Stimulated activated naive CD8-positive, alpha-beta T cell treated with anti-CD3 and anti-CD28 coated beads, Interleukin-15, amount 100 ng/mL, for 72 hours (primary cell): ENCODE measurements at places on chromosomes 1 and 21.

- no peak for DNase-seq
These were observed 290.1 kb upstream of the USP25 start for GRCh38 chr21:15439726-15440125.

GRCh38 chr1:59751801-59752200, 62.9 kb upstream of the HOOK1 start:
- no peak for DNase-seq

GRCh38 chr1:174217248-174217647, 57.9 kb downstream of the RABGAP1L start:
- DNase-seq = no peak

DNA sequence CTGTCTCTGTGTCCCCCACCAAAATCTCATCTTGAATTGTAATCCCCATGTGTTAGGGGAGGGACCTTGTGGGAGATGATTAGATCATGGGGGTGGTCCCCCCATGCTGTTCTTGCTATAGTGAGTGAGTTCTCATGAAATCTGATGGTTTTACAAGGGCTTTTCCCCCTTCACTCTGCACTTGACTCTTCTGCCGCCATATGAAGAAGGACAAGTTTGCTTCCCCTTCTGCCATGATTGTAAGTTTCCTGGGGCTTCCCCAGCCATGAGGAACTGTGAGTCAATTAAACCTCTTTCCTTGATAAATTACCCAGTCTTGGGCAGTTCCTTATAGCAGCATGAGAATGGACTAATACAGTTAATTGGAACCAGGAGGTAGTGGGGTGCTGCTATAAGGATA, 137.1 kb upstream of the RAB4A start:
- no peak for DNase-seq

DNA sequence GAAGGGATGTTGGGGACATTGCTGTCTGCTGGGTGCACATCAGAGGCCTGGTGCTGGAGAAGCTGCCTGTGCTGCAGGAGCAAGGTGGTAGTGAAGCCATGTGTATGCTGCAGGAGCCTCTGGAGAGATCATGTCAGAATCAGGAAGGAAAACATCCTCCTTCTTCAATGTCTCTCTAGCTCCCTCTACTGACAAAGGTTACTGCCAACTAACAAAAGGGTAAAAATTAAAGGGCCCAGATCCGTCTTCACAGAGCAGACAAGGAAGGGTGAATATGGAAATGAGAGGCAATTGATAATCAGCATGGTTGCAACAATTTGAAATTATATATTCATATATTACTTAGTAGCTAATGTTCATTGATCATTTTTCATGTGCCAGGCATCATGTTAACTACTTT, 32.2 kb downstream of the FAM177B start:
- DNase-seq = no peak

DNA sequence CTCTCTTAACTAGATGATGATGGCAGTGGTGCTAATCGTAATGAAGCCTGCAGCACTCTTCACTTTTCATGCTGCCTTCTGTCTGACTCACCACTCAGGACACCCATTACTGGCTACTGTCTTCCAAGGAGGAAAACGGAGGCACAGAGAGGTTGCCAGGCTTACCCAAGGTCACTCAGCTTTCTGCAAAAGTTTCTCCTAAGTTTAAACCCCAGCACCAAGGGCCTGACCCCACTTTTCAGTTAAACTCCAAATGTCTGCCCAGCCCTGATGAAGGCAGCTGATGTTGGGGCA, 78.1 kb upstream of the RUNX3 start:
- no peak for DNase-seq

DNA sequence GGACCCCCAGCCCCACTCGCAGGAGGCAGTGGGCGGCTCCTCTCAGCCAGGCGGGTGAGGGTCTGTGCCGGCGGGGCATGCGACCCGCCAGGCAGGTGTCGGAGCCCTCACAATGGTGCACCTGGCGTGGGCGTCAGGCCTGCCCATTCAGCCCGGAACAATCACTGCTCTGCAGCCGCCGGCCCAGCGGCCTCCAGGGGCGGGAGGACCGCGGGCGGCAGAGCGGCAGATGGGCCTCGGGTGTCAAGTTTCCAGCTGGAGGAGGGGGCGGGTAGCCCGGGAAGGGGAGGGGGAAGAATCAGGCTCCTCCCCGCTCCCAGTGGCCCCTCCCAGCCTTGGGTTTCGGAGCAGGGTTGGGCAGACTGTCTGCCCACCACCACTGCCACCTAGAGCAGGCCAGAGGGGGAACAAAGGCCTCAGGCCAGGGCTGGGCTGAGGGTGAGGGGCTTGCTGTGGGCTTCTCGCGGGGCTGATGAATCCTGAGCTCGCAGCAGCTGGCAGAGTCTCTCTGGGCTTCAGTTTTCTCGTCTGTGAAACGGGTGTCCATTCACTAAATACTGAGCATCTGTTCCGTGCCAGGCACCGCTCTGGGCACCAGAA, 39.5 kb upstream of the CASZ1 start:
- DNase-seq = no peak
